ENCODE measurements at places on chromosomes 6 and 20.

DNA sequence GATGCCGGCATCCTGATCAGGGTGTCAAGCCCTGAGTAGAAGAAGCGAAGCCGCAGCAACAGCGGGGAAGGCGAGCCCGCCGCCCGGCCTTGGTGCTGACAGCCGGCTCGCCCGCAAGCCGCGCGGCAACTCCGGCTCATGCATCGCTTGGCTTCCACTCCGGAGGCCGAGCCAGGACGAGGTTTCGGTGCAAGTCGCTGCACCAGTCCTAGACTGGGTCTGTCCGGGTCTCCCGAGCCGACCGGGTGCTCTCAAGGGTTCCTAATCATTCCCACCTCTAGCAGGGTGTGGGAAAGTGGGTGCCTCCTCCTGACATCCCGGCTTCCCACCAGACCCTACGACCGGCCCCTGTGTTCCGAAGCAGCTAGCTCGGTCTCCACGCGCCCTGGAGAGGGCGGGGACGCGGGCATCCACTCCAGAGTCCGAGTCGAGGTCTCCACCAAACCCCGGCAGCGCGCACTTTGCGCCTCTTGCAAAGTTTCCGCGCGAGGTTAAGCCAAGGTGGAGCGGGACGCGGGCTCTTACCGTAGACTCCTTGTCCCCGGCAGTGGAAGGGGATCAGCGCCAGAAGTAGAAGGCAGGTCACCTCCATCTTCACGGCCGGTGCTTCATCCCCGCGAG, 1.4 kb downstream of the MDGA1 start:
- DNase-seq, result no peak

GRCh38 chr6:107667790-107668189, 156.3 kb downstream of the SCML4 start:
- no peak for DNase-seq

GRCh38 chr20:37220731-37221130, 40.9 kb downstream of the GHRH start:
- DNase-seq, result no peak

DNA sequence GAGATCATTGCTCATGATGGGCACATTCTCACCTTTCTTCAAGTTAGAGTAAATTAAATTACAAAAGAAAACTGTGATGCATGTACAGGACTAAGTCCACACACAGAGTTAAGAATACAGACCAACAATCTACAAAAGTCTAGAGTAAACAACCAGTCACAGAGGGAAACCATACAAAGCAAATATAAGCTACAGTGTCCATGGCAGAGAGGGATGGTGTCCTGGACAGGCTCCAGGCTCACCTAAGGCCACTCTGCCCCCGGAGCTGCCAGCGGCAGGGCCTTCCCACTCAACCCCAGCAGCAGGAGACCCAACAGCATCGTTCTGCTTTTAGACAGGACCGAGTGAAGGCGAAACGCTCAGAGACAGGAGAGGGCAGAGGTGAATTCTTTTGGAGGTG, 16.0 kb downstream of the PDE10A start:
- DNase-seq, result no peak

- DNase-seq, result no peak
These were observed 183.4 kb downstream of the ID4 start for GRCh38 chr6:20020526-20020925.

DNA sequence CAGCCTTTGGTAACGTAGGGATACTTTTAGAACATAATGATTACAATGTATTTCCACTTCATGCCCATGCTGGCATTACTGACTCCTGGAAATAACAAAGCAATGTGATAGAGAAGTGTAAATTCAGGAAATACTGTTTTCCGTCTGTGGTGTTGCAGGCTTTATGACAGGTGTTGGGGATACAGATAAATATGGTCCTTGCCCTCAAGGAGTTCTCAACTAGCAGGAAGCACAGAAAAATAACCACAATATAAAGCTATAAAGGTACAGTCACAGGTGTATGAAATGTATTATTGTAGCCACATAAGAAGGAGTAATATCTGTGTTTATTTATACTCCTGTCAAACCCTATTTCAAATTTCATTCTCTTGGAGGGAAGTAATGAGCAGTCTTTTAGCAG, 12.9 kb upstream of the LAMP5 start:
- DNase-seq, result no peak

DNA sequence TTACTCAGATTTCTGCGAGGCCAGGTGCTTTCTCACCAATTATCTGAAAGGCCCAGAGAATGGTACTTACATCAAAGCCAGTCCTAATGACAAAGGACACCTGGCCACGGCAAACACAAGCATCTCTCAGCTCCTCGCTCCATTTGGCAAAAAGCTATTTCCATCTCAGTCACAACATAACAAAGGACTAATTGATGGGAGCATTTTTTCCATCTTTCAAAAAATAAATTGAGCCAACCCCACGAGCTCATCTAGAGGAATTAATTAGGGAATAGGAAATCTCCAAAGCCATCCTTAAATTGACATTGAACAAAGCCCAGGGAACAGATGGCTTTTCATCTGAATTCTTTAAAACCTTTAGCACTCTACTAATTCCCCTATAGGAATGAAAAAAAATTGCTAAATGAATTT, 236.7 kb downstream of the HAO1 start:
- no peak for DNase-seq

GRCh38 chr6:148535976-148536375, 193.3 kb downstream of the SASH1 start:
- no peak for DNase-seq

DNA sequence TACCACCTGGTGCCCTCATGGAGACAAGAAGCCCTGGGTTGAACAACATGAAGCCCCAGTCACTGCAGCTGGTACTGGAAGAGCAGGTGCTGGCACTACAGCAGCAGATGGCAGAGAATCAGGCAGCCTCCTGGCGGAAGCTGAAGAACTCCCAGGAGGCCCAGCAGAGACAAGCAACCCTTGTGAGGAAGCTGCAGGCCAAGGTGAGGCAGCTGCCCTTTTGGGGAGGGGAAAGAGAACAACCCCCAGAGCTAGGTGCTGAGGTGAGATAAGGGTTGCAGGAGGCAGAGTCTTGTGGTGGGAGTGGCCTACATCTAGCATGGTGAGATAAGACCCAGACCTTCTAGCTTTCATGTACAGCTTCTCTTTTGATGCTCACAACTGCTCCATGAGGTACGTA, 7.0 kb downstream of the CEP250 start:
- no peak for DNase-seq

DNA sequence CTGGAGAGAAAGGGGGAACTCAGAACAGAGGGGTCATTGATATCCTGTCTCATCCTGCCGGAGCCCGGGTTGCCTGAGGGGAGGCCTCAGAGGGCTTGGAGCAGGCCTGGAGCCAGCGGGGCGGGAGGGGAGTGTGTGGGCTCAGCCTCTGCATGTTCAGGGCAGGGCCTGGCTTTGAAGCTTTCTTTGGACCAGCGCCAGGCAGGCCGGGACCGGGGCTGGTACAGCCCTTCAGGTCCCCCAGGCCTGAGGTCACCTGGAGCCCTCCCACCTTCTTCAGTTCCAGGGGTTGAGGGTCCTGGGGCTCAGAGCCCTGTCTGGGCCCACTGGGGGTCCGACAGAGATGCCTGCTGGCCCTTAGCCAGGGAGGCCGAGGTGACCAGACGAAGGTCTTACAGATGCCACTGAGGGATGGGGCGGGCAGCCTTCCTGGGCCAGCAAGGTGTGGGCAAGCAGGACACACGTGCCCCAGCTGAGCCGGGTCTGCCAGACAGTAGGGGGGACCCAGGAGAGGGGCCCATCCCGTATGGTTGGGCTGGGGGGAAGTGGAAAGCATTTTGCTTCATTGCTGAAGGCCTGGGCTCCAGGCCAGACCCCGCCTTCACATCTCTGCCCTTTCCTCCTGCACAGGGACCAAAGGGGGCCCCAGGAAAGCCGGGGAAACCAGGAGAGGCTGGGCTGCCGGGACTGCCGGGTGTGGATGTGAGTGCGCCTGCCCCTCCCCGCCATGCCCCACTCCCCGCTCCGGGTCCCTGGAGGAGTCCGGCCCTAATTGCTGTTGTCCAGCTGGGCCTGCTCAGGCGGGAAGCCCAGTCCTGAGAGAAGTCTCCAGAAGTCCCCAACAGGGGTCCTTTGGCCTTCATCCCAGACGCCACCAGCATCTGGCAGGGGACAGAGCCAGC, 2.0 kb downstream of the COL9A3 start:
- no peak for DNase-seq

- DNase-seq, result no peak
These were observed 14.1 kb upstream of the PARD6B start for GRCh38 chr20:50717312-50717711.

DNA sequence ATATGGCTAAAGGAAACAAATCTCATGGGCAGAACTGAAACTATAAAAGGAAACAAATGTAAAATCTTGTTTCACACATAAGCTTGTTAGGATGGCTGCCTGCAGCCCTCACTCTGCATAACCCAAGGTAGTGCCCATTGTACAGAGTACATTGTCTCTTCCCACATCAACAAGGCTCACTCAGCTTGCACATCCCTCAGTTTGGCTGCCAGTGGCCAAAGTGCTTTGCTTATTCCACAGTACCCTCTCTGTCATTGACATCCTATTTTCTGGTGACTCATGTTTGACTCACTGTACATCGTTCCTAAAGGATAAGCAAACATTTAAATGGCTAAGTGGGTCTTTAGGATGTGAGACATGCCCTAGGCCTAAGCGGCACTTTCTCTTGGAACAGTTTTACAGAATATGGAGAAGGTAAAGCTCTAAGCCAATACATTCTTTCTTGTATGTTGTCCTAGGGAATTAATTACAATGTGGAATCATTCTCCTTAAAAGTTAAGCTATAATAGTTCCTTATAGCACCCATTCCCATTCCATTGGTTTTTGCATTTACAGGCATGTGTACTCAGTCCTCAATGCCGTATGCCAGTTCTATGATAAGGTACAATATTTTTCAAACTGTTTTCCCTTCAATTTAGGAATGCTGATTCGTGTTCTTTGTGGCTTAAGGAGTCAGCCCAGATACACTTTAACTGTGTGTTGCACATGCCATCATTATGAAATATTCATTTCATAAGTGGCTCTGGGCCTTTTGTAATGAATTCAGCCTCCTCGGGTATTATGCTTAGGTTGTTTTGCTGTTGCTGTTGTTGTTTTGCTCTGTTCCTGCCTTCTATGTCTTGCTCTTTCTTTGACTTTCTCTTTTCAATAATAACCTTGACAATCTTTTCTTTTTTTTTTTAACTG, 5.5 kb downstream of the ANKEF1 start:
- no peak for DNase-seq

DNA sequence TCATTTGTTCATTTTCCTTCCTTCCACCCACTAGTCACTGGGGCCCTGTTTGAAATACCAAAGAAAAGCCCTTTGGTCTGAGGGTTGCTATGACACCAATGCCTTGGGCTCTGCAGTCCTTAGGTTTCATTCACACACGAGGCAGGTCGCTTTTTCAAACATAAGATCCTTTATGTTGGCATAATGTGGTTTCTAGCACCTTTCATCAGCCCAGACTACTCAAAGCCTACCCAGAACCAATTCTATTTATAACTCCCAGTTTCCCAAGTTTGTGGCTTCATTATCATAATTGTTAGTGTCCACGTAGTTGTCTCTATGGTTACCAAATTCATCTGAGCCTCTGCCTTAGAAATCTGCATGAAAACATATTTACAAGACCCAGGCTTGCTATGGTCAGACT, 6.6 kb upstream of the TP53RK start:
- no peak for DNase-seq

GRCh38 chr20:37393196-37393862, 47.4 kb downstream of the SRC start:
- DNase-seq, result no peak

Measured in esophagus squamous epithelium (tissue), 5 donors.